ENCODE measurements at places on chromosomes 3 and 15. TPM values are rescaled to one million over a fixed set of nuclear protein-coding genes. Genes with fewer than 3 reads are reported as not detected.

The ESYT3 gene
- 1.2 TPM for total RNA-seq

The GUCA1C gene
- 1.8 TPM for total RNA-seq

The SEMA6D gene
- total RNA-seq = 19.7 TPM

The PAQR9 gene
- total RNA-seq = 19.1 TPM

The DNASE1L3 gene
- 1.9 TPM for total RNA-seq

The GOLGA6L4 gene
- total RNA-seq = 0.50 TPM

The GOLGA8G gene
- not detected for total RNA-seq

The PRICKLE2 gene
- total RNA-seq = 4.1 TPM

The SV2B gene
- total RNA-seq = 2.5 TPM

The UQCC5 gene
- total RNA-seq = 58.7 TPM

The LYZL4 gene
- not detected for total RNA-seq

The PLA2G4E gene
- not detected for total RNA-seq

The CPB1 gene
- not detected for total RNA-seq

The CCDC39 gene
- total RNA-seq = not detected

The ZNF106 gene
- 558 TPM for total RNA-seq

Measured in left ventricle myocardium superior (tissue), 1 donor.